Ascending aorta (tissue), 2 donors: ENCODE measurements at places on chromosomes 1 and 21. TPM values are rescaled to one million over a fixed set of nuclear protein-coding genes. Genes with fewer than 3 reads are reported as not detected.

- H3K27me3 ChIP-seq = no peaks in the 10 kb centered on the region
- H3K4me1 ChIP-seq = no peaks in the 10 kb centered on the region
- no peak for DNase-seq
- no peaks in the 10 kb centered on the region for H3K36me3 ChIP-seq
Observed at GRCh38 chr21:26099610-26100219, 70.9 kb downstream of the APP start.

DNA sequence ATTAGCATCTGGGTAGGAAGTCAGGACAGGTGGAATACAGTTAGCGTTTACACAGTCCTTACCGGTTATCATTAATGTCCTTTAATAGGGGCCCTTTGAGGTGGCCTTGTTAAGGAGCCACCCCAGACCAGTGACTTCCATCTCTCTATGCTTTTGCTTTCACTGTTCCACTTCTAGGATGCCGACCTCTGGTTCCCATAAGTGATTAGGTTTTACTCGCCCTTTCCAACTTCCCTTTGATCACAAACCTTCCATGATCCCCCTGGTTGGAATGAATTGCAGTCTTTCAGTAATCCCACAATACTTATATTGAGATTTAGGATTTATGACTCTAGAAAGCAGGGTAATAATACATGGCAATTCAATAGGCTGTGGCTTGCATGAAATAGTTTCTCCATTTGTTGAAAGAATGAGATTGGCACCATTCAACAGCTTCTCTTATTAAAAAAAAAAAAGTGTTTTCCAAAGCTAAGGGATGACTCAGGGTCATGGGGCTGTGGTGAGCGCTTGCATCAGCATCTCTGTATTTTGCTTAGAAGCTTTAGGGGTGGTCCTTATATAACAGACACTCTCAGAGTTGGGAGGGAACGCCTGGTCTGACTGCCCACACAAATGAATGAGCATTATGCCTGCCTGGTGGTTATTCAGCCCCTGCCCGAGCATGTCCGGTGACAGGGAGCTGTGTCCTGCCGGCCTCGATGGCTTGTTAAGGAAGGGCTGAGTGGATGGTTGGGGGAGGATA lies 110.5 kb downstream of the CNIH3 start:
- peak; percentile 67 for DNase-seq
- H3K4me1 ChIP-seq = no peaks in the 10 kb centered on the region
- no peaks in the 10 kb centered on the region for H3K27me3 ChIP-seq
- H3K27ac ChIP-seq = no peak overlapping the region
- no peaks in the 10 kb centered on the region for H3K36me3 ChIP-seq

- H3K36me3 ChIP-seq = no peaks in the 10 kb centered on the region
- no peaks in the 10 kb centered on the region for H3K4me1 ChIP-seq
- H3K27me3 ChIP-seq = peaks cover 4% of the 10 kb centered on the region
- H3K27ac ChIP-seq = no peak overlapping the region
Observed at GRCh38 chr1:159171688-159172501, 480 bp downstream of the CADM3 start.

LRRC71 gene
- total RNA-seq = not detected

GPATCH3 gene
- 2.0 TPM for total RNA-seq
